Thyroid gland (tissue), 4 donors: ENCODE measurements at places on chromosomes 5 and 9. TPM values are rescaled to one million over a fixed set of nuclear protein-coding genes. Genes with fewer than 3 reads are reported as not detected.

The NSG2 gene
- total RNA-seq: not detected

The COL23A1 gene
- total RNA-seq: 76.6 TPM

The FRRS1L gene
- total RNA-seq: 11.2 TPM

The TMEM8B gene
- total RNA-seq: 16.6 TPM

The PCDHB3 gene
- total RNA-seq: 3.0 TPM

DNA sequence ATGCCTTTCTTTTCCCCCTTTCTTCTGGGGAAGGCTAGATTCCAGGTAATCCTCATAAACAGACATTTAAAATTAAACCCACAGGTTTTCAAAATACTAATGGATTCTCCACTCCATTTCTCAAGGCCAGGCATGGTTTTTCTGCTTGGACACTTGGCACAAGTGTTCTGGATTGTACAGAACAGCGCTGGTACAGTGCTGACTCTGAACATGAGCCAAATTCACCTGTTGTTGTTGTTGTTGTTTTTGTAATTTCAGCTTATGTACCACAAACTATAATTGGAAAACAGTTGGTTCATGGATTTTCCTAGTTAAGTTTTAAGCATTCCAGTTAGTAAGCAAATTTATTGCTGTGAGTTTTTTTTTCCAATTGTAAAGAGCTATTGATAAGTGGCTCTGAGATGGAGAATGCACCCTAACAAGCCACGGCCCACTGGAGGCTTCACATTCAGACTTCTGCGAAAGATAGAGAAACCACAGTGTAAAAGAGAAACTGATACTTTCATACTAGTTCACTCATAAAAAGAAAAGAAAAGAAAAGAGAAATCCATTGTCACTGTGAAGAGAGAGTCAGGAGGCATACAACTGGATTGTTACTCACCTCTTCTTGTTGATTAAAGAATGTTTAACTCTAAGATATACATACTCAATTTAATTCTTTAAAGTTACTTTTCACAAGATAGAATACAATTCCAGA, 16.2 kb upstream of the ITGA1 start:
- H3K4me1 ChIP-seq: no peaks in the 10 kb centered on the region
- H3K27ac ChIP-seq: no peak overlapping the region
- H3K36me3 ChIP-seq: no peaks in the 10 kb centered on the region
- no peak overlapping the region for H3K4me3 ChIP-seq

DNA sequence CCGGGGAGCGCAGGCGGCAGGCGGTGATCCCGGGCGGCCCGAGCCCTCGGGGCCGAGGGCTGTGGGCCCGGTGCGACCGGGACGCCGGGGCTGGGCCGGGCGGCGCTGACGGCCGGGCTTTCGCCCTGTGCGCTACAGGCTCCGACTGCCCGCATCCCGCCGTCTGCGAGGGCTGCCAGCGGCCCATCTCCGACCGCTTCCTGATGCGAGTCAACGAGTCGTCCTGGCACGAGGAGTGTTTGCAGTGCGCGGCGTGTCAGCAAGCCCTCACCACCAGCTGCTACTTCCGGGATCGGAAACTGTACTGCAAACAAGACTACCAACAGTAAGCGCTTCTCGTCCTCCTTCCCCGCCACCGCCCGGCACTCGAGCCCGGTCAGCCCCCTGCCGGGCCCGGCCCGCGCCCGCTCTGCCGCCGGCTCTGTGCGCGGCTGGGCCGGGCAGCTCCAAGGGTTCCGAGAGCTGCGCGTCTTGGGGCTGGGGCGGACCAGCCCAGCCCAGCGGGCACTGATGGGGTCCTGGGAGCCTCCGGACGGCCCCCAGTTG, 1.6 kb downstream of the LMX1B start:
- H3K4me3 ChIP-seq: no peak overlapping the region
- no peaks in the 10 kb centered on the region for H3K27me3 ChIP-seq
- peaks cover 13% of the 10 kb centered on the region for H3K4me1 ChIP-seq
- no peak overlapping the region for H3K27ac ChIP-seq

DNA sequence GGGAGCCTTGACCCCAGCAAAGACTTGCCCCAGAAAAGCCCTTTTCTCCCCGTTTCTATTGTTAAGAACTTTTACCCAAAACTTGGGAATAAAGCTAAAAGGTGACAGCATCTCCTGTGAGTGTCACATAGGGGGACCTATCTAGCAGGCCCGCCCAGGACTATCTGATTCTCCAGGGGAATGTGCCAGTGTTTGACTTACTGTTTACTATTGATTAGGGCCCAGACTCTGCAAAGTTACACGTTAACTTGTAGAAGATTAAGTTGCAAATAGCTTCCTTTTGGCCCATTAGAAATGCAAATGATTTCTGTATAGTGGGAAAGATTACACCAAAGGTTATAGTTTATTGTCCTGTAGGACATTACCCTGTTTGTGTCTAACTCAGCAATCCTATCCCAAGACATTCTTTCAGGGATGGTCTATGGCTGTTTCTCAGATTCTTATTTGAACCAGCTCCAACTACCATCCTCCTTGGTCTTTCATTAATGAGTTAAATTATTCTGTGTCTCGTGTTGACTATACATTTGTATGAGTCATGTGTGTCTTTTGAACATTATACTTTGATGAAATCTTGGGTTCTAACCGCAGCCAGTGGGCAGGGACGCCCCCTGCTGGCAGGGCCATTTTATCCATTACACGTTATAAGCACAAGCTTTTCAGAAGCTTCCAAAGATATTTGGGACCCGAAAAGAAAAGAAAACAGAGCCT, 60.7 kb downstream of the HRH2 start:
- no peaks in the 10 kb centered on the region for H3K36me3 ChIP-seq
- H3K4me1 ChIP-seq: no peaks in the 10 kb centered on the region
- no peak overlapping the region for H3K27ac ChIP-seq
- no peaks in the 10 kb centered on the region for H3K27me3 ChIP-seq

DNA sequence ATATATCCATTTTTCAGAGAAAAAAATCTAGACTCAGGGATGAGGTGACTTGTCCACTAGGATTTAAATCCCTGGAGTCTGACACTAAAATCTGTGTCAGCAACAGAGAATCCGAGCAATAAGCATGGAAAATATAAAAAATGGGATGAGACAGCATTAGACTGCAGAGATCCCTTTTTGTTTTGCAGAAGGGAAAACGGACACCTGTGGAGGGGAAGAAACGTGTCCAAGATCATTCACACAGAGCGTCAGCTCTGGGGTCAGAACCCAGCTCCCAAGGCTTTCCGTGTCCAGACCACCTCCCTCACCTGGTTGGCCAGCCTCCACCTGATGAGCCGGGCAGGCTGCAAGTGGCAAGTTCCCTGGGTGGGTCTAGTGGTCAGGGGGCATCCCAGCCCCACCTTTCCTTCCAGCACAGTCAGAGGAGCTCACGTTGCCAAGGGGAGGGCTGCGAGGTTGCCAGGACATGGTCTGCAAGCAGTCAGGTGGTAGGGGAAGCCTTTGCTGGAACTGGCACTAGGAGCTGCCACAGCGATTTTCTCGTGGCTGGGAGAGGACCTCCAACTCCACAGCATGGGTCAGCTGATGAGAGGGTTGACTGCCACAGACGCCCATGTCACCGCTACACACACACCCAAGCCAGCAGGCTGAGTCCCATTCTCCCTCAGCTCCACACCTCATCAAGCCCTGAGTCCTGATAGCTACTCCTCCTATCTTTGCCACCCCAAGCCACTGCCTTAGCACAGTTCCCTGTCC, 65.9 kb upstream of the CPLX2 start:
- H3K27me3 ChIP-seq: no peaks in the 10 kb centered on the region
- no peak overlapping the region for H3K4me3 ChIP-seq
- no peaks in the 10 kb centered on the region for H3K36me3 ChIP-seq
- no peak overlapping the region for H3K27ac ChIP-seq

DNA sequence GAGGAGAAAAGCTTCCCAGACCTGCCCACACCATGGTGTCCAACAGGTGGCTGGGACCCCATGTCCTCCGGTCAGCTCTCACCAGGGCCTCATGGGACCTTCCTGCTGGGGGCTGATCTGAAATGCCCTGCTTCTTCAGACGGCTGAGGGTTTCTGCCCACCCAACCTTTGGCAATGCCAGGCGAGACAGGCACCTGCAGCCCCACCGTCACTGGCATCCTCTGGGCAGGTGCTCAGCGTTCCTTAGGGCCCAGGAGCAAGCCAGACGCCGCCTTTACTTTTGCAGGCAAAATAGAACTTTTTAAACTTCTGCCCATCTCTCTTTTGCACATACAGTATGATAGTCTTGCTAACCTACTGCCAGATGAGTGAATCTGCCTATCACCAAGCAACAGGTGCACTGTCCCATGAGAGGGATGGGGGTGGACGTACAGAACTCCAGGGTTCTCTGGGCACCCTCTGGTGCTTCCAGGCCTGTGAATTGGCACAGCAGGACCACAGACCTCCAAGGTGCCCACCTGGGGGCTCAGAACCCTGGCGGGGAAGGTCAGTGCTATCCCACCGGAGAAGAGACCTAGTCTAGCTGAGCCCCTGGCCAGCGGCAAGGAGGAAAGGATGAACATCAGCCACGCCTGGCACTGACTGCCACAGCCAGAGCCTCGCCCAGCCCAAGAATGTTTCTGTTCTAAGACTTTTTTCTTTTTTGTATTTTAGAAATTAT, 7.5 kb downstream of the OBP2B start:
- H3K4me3 ChIP-seq: no peak overlapping the region
- DNase-seq: no peak
- H3K4me1 ChIP-seq: no peaks in the 10 kb centered on the region
- no peaks in the 10 kb centered on the region for H3K36me3 ChIP-seq
- H3K27me3 ChIP-seq: no peaks in the 10 kb centered on the region
- H3K27ac ChIP-seq: no peak overlapping the region

- no peak overlapping the region for H3K4me3 ChIP-seq
- H3K27ac ChIP-seq: no peak overlapping the region
- no peaks in the 10 kb centered on the region for H3K27me3 ChIP-seq
- H3K4me1 ChIP-seq: no peaks in the 10 kb centered on the region
These were observed 461.5 kb downstream of the ANXA1 start for GRCh38 chr9:73613092-73613701.

GRCh38 chr5:52878656-52879055, 90.9 kb downstream of the ITGA1 start:
- H3K36me3 ChIP-seq: no peaks in the 10 kb centered on the region
- no peak overlapping the region for H3K27ac ChIP-seq
- no peaks in the 10 kb centered on the region for H3K4me1 ChIP-seq
- H3K4me3 ChIP-seq: no peak overlapping the region
- no peaks in the 10 kb centered on the region for H3K27me3 ChIP-seq
- no peak for DNase-seq

DNA sequence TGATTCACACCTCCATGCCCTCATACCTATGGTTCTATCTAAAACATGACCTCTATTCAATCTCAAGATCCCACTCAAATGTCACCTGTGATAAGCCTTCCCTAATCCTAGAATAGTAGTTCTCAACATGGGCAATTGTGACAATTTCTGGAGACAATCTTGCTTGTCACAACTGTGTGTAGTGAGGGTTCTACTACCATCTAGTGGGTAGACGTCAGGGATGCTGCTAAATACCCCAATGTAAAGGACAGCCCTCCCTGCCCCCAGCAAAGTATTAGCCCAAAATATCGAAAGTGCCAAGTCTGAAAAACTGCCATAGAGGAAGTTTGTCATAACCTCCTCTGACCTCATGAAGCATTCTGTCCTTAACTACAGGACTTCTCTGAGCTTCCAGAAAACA, 32.0 kb downstream of the TBCA start:
- H3K4me3 ChIP-seq: no peak overlapping the region
- no peaks in the 10 kb centered on the region for H3K4me1 ChIP-seq
- H3K36me3 ChIP-seq: no peaks in the 10 kb centered on the region
- DNase-seq: no peak
- no peaks in the 10 kb centered on the region for H3K27me3 ChIP-seq
- no peak overlapping the region for H3K27ac ChIP-seq

DNA sequence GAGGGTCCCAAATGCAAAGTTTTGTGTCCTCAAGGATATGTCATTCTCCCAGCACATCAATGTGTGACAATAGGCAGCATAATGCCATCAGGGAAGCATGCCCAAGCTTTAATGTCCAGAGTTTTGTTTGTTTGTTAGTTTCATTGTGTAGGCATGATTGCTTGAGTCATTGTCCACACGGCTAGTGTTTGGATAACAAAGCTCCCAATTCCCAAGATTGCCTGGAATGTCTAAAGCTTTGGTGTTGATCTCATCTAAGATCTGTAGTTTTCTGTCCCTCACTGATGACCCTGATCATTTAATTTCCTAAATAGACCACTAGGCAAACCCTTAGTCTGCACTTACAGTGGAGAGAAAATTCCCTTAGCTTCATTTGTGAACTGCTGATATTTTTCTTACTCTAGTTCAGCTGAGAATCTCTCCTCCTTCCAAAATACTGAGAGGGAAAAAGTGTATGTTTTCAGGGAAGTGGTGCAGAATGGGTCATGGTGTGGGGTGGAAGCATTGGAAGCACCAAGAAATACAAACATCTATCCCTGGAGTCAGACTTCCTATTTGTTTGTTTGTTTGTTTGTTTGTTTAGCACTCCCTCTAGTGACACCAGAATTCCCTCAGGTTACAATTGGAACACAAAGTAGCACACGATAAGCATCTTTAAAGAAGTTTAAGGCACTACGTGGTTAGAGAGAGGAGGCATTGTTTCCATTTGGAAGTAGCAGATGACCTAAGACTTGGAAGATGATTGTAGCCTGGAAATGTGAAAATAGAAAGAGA, 127.1 kb downstream of the PRDM6 start:
- H3K36me3 ChIP-seq: no peaks in the 10 kb centered on the region
- no peak for DNase-seq
- no peak overlapping the region for H3K4me3 ChIP-seq
- H3K4me1 ChIP-seq: no peaks in the 10 kb centered on the region

DNA sequence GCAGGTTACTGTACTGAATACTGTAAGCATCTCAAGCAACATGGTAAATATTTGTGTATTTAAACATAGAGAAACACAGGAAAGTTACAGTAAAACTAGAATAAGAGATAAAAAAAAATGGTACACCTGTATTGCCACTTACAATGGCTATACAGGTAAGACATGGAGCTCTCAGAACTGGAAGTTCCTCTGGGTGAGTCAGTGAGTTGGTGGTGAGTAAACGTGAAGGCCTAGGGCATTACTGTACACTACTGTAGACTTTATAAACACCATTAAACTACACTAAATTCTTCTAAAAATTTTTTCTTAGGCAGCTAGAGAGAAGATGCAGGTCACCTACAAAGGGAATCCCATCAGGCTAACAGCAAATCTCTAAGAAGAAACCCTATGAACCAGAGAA, 872.9 kb downstream of the TAF11L14 start:
- no peaks in the 10 kb centered on the region for H3K4me1 ChIP-seq
- DNase-seq: no peak
- H3K27me3 ChIP-seq: no peaks in the 10 kb centered on the region
- no peaks in the 10 kb centered on the region for H3K36me3 ChIP-seq
- H3K4me3 ChIP-seq: no peak overlapping the region

DNA sequence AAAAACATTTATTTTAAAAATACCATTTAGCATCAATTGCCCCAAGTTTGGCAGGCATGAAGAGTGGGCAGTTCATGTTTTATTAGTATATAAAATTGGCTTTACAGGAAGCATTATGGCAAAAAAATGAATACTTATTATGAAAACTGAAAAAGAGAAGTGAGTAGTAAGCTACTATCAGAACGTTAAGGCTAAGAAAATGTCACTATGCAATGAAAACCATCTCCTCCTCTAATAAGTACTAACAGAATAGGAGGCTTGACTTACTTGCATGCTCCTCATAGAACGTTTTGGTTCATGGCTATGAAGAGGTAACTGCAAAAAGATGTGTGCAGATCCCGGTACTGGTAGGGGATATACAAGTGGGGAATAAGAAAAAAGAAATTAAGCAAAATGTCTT, 23.6 kb downstream of the TICAM2 start:
- no peak overlapping the region for H3K4me3 ChIP-seq
- DNase-seq: no peak
- H3K27ac ChIP-seq: no peak overlapping the region
- H3K27me3 ChIP-seq: no peaks in the 10 kb centered on the region
- no peaks in the 10 kb centered on the region for H3K36me3 ChIP-seq

- H3K27me3 ChIP-seq: no peaks in the 10 kb centered on the region
- no peak overlapping the region for H3K27ac ChIP-seq
- H3K36me3 ChIP-seq: no peaks in the 10 kb centered on the region
These were observed 12.0 kb downstream of the INIP start for GRCh38 chr9:112705768-112706427.
